NB4 (cell line): ENCODE measurements at places on chromosomes 5 and 9.

DNA sequence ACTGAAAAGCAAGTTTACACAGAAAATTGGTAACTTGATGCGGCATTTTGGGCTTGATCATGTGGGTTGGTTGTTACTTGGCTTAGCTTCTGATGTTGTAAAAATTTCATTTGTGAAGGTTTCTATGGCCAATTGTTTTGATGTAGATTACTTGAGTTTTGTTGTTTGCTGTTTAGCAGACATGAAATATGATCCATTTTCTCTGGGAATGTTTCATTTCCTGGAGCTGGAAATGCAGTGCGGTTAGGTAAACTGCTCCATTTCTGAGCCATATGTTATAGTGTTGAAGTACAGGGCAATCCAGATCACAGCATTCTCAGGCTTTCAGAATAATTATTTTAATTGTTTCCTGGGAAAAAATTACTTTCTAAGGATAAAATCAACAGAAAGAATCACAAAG, 396.9 kb downstream of the ENC1 start:
- no peak for DNase-seq

DNA sequence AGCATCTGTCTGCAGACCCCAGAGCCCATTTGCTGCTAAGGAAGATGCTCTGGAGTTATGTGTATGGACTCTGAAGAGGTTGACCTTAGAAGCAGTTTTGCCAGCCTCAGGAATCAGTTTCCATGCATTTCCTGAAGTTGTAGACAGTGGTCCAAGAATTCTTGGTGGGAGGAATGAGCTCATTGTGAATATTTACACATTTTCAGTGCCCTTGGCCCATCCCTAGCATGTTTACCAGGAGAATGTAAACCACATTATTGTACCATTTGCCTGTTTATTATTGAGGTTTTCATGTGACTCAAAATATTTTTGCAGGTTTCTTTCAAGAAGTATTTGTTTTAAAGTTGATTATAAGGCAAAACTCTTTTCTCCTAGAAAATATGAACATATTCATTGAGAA, 93.8 kb downstream of the NXNL2 start:
- no peak for DNase-seq

DNA sequence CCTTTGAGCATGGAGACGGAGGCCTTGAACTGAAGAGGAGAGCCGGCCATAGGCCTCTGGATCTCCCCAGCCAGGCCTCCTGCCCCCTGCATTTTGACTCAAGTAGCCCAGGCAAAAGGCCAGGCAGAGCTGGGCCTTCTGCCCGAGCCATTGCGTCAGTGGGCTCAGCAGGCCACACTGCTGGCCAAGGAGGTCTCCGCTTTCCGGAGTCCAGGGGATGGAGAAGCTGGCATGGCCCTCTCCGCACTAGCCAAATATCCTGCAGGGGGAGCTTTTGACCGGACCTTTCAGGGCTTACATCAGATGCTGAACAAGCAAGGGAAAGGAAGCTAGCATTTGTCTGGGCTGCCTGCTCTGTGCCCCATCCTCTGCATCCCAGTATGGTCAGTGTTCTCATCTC, 386.8 kb downstream of the TRIM36 start:
- DNase-seq: no peak

DNA sequence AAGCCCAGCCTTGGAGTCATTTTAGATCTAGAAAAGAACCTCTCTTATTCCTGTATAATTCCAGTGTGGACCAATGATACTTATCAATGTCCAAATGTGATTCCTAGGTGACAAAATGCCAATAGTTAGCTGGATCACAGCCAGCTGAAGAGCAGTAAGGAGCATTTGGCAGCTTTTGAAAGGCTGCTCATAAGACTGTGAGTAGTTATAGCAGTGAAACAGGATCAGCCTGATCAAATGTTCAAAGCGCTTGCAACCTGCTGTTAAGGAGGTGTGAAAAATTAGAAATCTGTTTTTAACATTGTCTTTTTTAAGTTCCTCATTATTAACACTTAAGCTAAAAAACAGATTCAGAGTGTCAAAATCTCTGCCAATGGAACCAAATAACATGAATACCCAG, 85.1 kb downstream of the SSBP2 start:
- DNase-seq: no peak

DNA sequence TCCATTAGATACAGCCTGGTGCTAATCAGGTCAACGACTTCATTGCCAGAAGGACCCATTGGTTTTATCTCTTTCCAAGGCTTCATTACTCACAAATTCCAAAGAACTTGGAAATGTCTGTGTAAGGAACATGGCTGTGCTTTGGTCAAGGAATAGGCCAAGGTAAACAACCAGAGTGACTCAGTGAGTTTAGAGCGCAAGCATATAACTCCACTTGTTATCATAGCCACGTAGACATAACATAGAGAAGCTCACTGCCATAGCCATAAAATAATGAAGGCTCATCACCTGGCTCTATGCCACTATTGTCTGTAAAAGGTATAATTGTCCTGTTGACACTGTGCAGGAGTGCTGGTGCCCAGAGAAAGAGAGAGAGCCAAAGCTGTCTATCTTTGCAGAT, 139.3 kb upstream of the PLCXD3 start:
- no peak for DNase-seq

GRCh38 chr9:109017493-109017892, 4.2 kb upstream of the CTNNAL1 start:
- DNase-seq: no peak

- no peak for DNase-seq
These were observed 72.5 kb upstream of the MAP1B start for GRCh38 chr5:72034770-72035169.

DNA sequence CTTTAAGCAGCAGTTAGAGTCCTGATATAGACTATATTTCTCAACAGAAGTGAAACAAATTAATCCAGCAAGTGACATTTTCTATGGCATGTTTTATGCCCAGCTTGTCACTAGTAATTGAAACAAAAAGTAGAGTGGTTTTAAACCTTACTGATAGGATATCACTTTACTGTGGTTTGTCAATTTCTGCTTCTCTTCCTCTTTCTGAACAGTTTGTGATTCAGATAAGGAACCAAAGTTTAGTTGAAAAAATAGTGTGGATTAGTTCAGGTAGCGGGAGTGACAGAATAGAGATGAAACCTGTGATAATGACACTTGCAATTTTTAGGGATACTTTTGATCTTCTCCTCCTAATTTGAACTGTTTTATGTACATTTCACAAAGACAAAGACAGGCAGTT, 485.7 kb upstream of the EDIL3 start:
- peak; percentile 7 for DNase-seq

DNA sequence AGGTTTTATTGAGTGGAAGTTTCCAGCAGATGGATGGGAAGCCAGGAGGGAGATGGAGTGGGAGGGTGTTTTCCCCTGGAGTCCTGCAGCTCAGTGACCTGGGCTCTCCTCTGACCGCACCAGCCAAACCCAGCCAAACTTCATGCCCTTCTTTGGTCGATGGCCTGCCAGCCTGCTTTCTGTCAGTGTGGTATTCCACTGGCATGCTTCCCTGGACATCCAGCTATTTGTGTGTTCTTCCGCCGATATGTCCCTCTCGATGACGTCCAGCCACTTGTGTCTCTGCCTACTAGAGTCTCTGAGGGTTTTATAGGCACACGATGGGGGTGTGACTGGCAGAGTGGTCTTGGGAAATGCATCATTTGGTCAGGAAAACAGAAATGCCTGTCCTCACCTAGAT, 33.8 kb downstream of the GPBP1 start:
- no peak for DNase-seq

GRCh38 chr5:79202076-79202475, 33.9 kb upstream of the JMY start:
- DNase-seq: no peak

- no peak for DNase-seq
These were observed 155.7 kb upstream of the ADAMTS16 start for GRCh38 chr5:4984461-4984860.

GRCh38 chr9:8674536-8674935, 875.0 kb upstream of the DMAC1 start:
- no peak for DNase-seq

GRCh38 chr5:169416583-169417196, 115.8 kb upstream of the SLIT3 start:
- DNase-seq: peak; percentile 87

DNA sequence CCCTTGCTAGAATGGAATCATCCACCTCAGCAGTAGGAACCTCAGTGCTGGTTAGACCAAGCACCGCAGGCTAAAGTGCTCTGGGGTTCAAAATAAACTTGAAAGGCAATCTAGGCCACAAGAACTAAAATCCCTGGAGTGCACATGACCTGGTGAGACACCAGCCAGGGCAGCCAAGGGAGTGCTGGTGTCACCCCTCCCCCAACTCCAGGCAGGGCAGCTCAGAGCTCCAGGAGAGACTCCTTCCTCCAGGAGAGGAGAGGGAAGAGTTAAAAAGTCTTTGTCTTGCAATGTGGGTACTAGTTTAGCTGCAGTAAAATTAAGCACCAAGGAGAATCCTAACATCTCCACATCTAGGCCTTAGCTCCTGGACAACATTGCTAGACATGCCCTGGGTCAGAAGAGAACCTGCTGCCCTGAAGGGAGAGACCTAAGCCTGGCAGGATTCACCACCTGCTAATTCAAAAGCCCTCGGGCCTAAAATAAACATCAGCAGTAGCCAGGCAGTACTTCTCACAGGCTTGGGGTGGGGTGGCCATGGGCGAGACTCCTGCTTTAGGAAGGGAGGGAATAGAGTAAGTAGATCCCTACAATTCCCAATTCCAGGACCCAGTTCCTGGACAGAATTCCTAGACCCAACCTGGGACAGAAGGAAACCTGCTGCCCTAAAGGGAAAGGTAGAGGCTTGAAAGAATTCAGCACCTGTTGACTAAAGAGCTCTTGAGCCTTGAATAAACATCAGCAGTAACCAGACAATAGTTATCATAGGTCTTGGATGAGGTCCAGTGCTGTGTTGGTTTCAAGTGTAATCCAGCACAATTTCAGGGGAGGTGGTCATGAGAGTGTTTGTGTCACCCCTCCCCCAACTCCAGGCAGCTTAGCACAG, 25.8 kb downstream of the UGT3A2 start:
- no peak for DNase-seq

GRCh38 chr9:122218935-122219855, 9.6 kb downstream of the LHX6 start:
- peak; percentile 94 for DNase-seq

- DNase-seq: no peak
These were observed 67.2 kb downstream of the CDH18 start for GRCh38 chr5:19920761-19921160.

DNA sequence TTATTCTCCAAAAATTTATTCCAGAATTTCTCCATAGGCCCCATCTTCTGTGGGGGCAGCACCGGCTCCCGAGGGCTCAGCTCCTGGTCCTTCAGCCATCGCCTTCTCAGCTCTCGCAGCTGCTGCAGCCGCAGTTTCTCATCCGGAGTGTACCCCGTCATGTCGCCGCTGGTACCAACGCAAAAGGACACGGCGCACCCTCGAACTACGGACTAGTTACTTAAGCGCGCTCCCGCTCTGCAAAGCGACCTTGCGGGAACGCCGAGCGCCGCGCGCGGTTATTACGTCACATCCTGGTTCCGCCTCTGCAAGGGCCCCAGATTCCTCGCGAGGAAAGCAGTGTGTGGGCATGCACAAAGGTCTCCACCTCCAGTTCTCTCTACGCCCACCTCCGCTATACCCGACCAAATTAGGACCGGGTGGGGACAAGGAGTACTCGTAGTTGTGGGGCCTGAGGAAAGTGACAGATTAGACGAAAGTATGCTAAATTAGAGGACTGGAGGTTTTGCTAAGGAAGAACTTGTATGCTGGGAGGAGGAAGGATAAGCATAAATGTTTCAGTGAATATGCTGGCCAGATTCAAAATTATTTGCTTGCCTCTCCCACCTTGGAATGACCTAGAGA, at the start of gene NDUFB6:
TSS of gene NDUFB6 (minus strand) at position 260 of the 624 bp plus-strand sequence. CDS start at position 161, 99 bp downstream.
- peak; percentile 100 for DNase-seq

- DNase-seq: no peak
These were observed 1.7 kb upstream of the ACSL6 start for GRCh38 chr5:132013006-132013689.

DNA sequence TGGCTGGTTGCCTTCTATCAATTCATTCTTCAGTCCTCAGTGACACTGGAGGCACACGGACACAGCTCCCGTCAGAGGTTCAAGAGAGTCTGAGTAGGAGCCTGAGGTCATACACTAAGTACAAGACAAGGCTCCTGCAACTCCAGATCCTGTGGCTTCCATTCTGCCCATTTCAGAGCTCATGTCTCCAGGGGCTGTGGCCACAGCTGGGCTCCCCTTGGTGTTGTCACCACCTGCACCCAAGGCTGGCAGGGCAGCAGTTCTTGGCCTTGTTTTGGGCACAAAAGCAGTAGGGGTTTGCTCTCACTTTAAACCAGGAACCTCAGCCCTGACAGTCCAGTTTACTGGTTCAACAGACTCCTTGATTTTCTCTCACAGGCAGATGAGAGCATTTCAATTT, 189.6 kb downstream of the ICE1 start:
- no peak for DNase-seq

GRCh38 chr5:98816582-98817222, 43.2 kb downstream of the RGMB start:
- DNase-seq: no peak

- no peak for DNase-seq
These were observed 464.6 kb upstream of the ACTBL2 start for GRCh38 chr5:57947181-57947580.

- DNase-seq: no peak
These were observed 107.9 kb downstream of the INVS start for GRCh38 chr9:100206899-100207298.

GRCh38 chr9:74760031-74760700, 127.6 kb downstream of the TRPM6 start:
- no peak for DNase-seq
